ENCODE measurements at places on chromosomes 12 and 14.

DNA sequence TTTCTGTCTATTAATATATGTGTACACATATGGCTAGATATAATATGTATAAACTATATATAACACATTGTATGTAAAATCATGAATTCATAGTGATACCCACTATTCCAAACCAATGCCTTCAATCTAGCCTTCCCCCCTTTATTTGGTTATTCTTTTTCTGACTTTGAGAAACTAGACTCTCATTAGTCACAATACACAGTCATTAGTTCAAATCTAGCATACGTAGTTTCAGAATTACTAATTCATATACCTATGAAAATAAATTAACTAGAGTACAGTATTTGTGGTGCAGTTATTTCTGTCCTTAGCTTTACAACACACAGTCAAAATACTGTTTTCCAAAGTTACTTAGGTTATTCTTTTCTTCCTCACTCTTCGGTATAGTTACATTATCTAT lies 268.2 kb downstream of the DPF3 start:
- no peak for DNase-seq

DNA sequence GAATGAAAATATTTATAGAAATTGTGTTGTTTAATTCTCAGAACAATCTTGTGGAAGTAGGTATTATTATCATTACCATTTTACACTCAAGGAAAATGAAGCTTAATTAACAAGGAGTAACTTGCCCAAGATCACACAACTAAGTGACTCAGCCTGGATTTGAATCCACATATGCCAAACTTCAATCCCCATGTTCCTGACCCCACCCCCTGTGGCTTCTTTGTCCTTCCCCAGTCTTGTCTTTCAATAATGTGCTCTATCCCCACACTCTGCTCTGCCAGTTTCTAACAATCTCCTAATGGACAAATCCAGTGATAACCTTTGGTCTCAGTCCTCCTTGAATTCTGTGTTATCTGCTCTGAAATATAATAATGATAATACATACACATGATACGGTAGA lies 355.2 kb downstream of the BMP4 start:
- no peak for DNase-seq

- no peak for DNase-seq
Measured at GRCh38 chr12:107356266-107356936, 263.1 kb upstream of the CRY1 start.

GRCh38 chr14:92649934-92650545 lies 98.4 kb downstream of the LGMN start:
- no peak for DNase-seq

DNA sequence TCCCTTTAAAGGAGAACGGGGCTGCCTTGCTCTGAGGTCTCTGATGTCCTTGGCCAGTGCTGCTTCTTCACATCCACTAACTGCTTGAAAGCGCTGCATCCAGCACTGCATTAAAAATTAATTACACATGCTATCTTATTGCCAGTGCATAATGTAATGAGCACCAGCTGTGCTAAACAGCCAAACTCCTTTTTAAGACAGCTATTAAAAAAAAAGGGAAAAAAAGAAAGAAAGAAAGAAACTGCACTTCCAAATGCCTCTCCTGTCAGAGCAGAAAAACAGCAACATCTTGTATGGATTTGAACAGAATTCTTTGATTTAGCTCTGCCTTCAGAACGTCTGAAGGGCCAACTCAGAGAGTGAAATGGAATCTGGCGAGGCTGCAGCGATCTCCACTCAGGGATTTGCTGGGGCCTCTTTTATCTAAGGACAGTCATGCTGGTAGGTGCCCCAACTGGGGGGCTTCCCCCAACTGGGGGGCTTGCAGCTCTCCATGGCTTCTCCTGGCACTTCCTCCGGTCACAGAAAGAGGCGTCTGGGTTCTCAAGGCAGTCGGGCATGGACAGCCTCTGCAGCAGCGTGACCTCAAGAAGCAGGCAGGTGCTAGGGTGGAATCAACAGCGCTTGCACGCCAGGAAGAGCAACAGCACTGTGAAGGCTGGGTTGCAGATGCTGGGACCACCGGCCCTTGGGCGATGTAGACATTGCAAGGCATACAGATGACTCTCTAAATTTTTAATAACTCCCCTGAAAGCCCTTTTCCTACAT lies 46.4 kb downstream of the BCL11B start:
- DNase-seq: no peak

DNA sequence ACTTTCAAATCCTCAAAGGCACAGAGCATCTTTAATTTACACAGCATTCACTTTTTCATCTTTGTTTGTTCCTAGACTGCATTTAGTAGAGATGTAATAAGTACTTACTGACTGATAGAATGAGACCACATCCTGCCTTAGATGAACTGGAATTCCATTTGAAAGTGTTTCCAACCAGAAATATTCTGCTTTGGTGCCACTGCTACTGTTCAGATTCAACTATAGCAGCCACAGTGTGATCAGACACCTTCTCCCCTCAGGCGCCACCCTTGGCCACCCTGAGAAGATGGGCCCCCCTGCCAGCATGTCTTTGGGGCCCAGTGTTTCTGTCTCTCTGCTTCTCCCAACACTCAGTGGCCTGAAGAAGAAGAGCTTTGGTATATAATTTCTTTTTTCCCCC lies 449.1 kb downstream of the RAD51B start:
- no peak for DNase-seq
